Activated naive CD8-positive, alpha-beta T cell treated with anti-CD3 and anti-CD28 coated beads, Interleukin-2, amount 50 U/mL, for 16 hours (primary cell): ENCODE measurements at places on chromosomes 7 and 10.

DNA sequence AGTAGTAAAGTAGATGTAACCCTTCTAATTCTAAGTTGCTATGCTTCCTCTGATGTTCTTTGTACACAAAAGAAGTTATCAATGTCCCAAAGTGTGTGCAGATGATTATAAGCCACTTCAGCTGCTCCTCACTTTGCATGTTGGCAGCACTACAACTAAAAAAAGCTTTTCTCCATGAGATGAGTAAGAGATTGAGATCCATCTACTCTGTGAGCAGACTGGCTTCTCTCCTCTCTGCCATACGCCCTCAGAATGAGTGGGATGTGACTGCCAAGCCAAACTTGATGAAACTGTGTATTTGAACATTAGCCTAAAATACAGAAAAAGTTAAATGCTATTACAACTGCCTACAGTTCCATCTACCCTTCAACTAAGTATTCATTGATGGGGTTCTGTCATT is 102.9 kb upstream of the ETV1 start:
- DNase-seq, result no peak

DNA sequence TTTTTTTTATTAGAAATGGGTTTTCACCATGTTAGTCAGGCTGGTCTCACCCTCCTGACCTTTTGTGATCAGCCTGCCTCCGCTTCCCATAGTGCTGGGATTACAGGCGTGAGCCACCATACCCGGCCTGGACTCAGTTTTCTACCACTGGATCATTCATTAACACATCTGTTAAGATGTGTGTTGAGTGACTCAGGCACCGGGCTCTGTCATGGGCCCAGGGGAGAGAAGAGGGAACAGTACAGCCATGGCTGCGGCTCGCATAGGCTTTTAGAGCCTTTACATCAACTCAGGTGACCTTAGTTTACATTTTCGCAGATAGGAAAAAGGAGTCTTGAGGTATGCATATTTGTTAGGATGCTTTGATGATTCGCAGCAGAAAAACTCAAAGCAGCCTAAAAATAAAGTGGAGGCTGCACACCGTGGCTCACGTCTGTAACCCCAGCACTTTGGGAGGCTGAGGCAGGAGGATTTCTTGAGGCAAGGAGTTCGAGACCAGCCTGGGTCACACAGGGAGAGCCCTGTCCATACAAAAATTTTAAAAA is 3.1 kb upstream of the ARPC1B start:
- DNase-seq, result no peak

DNA sequence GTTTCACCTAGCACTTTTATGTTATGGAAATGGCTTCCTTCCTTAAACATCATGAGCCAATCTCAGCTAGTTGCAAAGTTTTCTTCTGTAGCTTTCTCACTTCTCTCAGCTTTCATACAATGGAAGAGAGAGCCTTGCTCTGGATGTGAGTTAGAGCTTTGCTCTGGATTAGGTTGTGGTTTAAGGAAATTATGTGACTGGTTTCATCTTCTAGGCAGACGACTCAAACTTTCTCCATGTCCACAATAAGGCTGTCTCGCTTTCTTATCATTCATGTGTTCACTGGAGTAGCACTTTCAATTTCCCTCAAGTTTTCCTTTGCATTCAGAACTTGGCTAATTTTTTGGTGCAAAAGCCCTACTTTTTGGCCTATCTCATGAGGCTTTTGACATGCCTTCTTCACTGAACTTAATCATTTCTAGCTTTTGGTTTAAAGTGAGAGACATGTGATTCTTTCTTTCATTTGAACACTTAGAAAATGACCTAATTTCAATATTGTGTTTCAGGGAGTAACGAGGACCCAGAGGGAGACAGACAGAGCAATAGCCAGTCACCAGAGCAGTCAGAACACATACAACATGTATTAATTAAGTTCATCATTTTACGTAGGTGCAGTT is 49.8 kb downstream of the CNOT4 start:
- DNase-seq, result no peak

- no peak for DNase-seq
These were observed 821.6 kb downstream of the DNAJB9 start for GRCh38 chr7:109391240-109391639.

DNA sequence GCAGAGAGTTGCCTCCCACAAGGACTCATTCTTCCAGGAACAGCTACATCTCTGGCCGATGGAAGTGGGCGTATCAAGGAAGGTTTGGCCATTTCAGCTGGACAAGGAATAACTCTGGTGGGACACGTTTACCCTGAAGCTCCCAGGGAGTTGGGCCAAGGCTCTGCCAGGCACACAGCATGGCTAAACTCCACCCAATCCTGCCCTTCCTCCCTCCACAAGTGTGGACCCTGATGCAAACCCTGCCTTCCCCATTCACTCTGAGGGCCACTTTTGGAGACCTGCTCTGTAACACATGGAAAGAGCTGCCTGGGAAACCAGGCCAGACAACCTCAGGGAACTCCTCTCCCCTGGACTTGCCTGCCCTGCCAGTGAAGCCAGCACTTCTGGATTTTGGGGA is 407.8 kb upstream of the FOXK1 start:
- DNase-seq, result no peak

DNA sequence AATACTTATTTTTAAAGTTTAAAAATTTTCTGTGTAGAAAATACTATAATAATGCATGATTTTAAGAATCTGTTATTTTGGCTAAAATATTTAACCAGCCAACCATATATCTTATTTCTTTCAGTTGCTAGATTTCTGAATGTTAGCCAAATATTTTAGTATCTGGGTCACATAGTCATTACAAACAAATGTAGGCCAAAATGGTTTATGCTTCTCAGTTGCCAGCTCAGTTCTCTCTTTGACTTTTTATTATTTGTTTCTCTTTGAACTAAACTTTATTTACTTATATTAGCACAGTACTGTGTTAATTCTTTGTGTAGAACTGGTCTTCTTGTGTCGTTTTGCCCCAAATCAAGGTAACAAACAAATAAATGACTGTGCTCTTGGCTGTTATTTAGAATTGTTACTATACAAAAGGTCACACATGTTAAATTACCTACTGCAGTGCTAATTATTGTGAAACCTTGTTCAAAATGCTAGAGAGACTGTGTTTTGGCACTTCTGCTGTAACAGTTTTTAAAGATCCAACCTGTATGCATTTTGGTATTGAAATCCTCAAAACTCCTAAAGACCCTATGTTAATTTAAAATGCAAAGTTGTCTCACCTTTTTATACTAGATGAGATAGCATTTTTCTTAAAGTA is 39.8 kb downstream of the ZEB1 start:
- DNase-seq, result no peak

DNA sequence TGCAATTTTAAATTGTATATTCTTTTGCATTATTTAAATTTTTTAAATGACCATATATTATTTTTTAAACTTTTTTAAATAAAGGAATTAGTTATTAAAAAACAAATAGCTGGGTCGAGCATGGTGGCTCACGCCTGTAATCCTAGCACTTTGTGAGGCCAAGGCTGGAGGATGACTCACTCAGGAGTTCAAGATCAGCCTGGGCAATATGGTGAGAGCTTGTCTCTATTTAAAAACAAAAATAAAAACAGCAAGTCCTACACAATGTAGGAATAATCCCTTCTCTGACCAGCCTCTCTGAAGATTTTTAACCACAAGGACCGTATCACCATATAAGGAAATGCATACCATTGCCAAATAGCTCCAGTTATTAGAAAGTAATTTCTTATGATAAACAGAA is 19.6 kb downstream of the NOC3L start:
- DNase-seq, result no peak

DNA sequence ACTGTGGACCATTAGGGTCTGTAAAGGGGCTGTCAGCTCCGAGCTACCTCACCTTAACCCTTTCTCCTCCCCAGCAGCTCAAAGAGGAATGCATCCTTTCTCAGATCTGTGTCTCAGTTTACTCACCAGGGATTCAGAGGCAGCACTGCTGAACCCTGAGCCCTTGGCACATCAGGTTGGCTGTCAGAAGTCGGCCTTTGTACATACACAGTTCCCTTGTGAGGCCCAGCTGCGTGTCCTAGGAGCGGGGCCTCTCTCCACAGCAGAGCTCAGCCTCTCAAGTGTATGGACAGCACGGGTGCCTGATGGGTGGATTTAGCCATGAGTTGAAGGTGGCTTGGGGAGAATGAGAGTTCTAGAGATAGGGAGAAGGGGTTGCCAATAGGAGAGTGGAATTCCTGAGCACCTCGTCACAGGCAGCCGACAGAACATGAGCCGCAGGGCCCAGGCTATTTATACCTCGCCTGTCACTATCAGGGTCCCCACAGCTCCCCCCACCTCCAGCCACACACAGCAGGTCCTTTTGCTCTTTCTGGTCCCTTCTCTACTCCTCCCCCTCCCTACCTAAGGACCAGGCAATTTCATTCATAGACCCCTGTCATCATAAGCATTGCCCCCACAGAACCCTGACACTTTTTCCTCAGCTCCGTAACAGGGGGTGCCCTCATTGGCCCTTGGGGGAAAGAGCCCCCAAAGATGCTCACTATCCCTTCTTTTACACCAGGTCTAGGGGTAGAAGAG is 2.1 kb upstream of the FLNC start:
- DNase-seq, result no peak
